ENCODE measurements at places on chromosomes 16 and 17. TPM values are rescaled to one million over a fixed set of nuclear protein-coding genes. Genes with fewer than 3 reads are reported as not detected.

HEXD gene
- total RNA-seq, result 13.3 TPM

ULK2 gene
- total RNA-seq, result 18.0 TPM

PIRT gene
- total RNA-seq, result not detected

C1QL1 gene
- total RNA-seq, result 30.6 TPM

GPR179 gene
- not detected for total RNA-seq

NPIPB6 gene
- total RNA-seq, result 1.8 TPM

NBR1 gene
- 40.8 TPM for total RNA-seq

CES5A gene
- total RNA-seq, result not detected

ACSM2A gene
- not detected for total RNA-seq

CRHR1 gene
- 0.07 TPM for total RNA-seq

TMUB2 gene
- 36.2 TPM for total RNA-seq

C16orf96 gene
- not detected for total RNA-seq

FGF11 gene
- total RNA-seq, result 0.82 TPM

CHST5 gene
- 0.06 TPM for total RNA-seq
